ENCODE measurements at places on chromosomes 2 and 18.

GRCh38 chr2:152740743-152741328, 22.4 kb downstream of the ARL6IP6 start:
- peak; percentile 42 for DNase-seq

GRCh38 chr18:34637094-34637801, 72.8 kb upstream of the DTNA start:
- DNase-seq: no peak

DNA sequence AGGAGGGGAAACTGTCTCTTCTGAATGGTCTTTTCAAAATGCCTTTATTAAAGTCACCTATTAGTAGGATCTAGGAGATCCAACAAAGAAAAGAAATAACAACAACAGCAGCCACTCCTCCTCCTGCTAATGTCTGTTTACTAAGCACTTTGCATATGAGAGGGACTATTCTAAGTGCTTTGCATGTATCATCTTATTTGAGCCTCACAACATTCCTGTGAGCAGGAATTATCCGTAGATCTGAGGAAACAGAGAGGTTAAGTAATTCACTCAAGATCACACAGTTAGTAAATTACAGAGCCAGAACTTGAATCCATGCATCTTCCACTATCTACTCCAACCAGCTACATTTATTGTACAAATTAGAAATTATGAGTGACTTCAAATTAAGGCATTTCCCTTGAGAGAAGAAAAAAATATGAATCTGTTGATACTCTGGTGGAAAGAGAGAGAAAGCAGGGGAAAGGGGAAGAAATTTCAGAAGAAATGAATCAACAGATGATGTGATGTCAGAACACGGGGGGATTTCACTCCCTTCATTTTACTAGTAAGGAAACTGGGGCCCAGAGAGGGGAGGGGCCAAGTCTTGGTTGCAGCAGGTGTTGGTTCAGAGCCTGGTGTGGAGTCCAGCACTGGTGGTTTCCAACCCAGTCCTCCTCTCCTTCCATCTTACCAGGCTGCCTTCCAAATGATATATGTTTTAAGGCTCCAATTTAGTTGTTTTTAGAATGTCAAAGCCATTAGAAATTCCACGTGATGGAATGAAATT, 49.7 kb downstream of the TSN start:
- no peak for DNase-seq

GRCh38 chr18:59604877-59605276, 92.3 kb downstream of the CCBE1 start:
- no peak for DNase-seq

DNA sequence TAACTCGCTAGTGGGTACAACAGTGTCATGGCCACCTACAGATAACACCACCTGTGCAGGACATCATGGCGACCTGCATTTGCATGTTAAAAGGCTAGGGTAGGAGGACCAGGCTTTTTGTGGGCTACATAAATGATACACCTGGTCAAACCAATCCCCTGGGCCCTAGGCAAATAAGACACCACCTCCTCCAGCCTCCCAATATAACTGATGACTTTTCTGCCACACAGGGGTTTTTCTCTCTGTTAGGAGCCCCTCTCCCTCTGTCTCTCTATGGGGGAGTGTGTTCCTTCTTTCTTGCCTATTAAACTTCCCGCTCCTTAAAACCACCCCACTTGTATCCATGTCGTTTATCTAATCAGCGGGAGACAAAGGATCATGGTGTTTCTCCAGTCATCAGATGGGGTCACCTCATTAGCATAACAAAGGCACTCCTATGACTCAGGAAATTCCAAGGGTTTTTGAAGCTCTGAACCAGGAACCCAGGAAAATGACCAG, 10.8 kb upstream of the BUB1 start:
- no peak for DNase-seq

- DNase-seq: no peak
Measured at GRCh38 chr2:184004289-184004947, 593.9 kb upstream of the ZNF804A start.
